ENCODE measurements at places on chromosomes 11 and 22. TPM values are rescaled to one million over a fixed set of nuclear protein-coding genes. Genes with fewer than 3 reads are reported as not detected.

PSMD13 gene
- total RNA-seq: 60.6 TPM

MAPK1 gene
- 74.2 TPM for total RNA-seq

CASP1 gene
- total RNA-seq: 52.9 TPM

KRTAP5-7 gene
- not detected for total RNA-seq

APOA5 gene
- total RNA-seq: not detected

AQP11 gene
- total RNA-seq: not detected

MMP27 gene
- not detected for total RNA-seq

ACCSL gene
- total RNA-seq: 0.15 TPM

GRCh38 chr22:42866100-42866499 lies 9.0 kb upstream of the ARFGAP3 start:
- no peak for DNase-seq

DNA sequence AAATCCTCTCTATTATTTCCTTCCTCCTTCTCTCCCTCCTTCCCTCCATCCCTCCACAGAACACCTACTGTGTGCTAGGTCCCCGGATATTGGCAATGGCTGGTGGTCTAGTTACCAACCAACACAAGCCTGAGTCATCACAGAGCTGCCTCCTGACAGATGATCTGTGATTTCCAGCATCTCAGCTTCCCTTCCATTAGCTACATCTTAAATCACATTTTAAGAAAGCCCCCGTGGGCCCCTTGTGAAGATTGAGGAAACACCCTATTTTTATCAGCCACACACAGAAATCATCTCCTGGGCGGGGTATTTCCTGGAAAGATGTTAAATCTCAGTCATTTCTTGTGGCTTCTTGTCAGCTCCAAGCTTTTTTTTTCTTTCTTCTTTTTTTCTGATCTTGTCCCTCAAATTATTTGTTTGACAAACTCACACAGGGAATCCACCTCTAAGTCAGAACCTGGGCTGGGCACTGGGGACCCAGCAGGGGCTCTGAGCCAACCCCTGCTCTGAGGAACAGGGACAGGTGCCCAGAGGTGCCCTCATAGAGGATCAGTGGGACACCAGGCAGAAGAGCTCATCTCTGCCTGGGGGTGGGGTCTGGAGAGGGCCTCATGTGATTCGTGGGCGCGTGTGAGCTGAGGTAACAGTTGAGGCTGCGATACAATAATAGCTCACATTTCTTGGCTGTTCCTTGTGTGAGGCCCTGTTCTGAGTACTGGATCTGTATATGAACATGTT lies 42.4 kb downstream of the CACNA1I start:
- no peak for DNase-seq

DNA sequence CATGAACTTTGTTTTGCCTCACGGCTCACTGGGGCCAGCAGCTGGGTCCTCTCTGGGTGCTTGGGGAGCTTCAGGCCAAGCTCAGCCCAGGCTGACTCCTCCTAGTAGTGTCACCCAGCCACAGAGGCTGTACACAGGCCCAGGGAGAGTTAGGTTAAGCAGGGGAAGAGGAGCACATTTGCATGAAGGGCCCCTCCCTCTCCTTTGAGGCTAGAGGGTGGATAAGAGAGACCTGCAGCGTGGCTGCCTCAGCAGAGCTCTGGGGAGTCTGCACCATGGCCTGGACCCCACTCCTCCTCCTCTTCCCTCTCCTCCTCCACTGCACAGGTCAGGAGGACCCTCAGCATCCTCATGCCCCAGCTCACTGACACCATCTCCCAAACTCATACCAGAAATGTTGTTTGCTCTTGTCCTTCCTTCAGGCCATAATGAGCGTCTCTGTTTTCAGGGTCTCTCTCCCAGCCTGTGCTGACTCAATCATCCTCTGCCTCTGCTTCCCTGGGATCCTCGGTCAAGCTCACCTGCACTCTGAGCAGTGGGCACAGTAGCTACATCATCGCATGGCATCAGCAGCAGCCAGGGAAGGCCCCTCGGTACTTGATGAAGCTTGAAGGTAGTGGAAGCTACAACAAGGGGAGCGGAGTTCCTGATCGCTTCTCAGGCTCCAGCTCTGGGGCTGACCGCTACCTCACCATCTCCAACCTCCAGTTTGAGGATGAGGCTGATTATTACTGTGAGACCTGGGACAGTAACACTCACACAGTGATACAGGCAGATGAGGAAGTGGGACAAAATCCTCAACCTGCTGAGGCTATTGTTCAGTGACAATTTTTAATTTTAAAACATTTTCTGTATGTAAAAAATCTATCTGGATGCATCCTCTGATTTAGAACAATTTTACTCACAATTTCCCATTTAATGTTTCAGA lies 82.4 kb upstream of the VPREB1 start:
- no peak for DNase-seq

- no peak for DNase-seq
These were observed 41.4 kb upstream of the CREB3L1 start for GRCh38 chr11:46235777-46236688.

- DNase-seq: no peak
These were observed 471.2 kb downstream of the MIAT start for GRCh38 chr22:27128461-27129085.

GRCh38 chr11:76629853-76630599 lies 40.5 kb downstream of the LRRC32 start:
- DNase-seq: no peak

DNA sequence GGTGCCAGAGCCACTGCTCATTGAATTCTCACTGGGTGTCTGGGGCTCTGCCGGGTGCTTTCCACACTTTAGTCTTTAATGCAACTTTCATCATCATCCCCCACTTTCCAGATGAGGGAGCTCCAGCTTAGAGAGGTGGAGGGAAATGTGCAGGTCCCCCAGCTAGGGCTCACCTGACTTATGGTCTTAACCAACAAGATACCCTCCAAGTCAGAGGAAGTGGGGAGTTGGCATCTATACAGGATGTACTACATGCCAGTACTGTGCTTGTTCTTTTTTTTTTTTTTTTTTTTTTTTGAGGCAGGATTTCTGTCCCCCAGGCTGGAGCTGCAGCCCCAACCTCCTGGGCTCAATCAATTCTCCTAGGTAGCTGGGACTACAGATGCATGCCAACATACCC lies 26.3 kb downstream of the C22orf42 start:
- DNase-seq: no peak

- DNase-seq: no peak
These were observed 128.3 kb downstream of the NTM start for GRCh38 chr11:131498631-131499160.

GRCh38 chr22:25404556-25404927 lies 159.9 kb upstream of the GRK3 start:
- DNase-seq: no peak

DNA sequence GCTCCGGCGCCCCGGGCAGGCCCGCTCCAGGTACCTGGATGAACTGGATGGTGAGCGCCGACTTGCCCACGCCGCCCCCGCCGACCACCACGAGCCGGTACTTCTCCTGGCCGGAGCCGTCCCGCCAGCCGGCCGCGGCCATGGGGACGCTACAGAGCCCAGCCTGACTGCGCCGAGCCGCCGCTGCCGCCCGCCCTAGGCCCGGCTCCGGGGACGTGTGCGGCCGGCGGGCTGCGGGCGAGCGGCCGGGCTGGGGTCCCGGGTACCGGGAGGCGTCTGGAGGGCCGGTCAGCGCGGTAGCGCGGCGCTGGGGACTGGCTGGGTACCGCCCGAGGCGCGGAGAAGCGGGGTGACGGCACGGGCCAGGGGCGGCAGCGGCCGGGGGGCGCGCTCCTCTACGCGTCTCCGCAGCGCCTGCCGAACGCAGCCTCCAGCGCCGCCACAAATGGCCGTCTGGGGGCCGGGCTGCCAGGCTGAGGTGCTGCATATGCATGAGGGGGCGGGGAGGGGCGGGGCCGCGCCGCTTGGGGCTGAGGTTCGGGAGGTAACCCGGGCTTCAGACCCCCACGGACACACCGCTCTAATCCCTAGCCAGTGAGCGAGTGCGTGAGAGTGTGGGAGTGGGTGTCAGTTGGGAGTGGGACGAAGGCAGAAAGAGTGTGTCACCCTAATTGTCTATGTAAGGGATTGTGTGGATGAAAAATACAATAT lies at the start of gene RRAS2:
Gene RRAS2 (minus strand): TSS at position 455 of the 711 bp plus-strand sequence. CDS start 313 bp downstream, at position 142.
- DNase-seq: peak; percentile 63

DNA sequence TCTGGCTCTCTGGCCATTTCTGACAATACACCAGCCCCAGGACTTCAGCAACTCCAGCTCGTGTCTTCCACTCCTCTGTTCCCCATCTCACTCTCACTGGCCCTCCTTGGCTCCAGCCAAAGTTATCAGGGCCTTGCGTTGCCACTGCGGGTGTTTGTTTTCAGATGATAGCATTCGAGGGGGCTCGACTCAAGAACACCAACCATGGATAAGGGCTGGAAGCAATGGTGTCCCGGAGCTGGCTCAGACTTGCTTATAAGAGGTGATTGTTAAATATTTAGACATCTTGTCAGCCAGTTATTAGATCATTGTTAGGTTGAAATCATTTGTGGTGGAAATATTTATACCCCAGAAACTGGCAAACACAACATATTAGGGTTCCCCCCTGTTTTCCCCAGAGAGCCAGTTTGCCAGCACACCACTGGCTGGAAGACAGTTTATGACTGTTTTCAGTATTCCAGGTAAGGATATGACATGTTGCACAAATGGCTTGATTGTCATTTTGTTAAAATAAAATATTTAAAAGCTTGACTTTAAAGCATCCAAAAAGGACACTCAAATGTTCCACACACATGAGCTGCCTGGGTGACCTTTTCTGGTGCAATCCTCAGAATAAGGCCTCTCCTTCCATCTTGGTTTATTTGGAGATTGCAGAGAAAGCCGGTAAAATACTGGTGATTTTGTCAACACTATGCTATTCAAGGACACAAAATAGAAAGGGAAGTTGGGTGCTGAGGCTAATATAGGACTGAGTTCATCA lies 98.3 kb downstream of the FBXO7 start:
- DNase-seq: no peak

DNA sequence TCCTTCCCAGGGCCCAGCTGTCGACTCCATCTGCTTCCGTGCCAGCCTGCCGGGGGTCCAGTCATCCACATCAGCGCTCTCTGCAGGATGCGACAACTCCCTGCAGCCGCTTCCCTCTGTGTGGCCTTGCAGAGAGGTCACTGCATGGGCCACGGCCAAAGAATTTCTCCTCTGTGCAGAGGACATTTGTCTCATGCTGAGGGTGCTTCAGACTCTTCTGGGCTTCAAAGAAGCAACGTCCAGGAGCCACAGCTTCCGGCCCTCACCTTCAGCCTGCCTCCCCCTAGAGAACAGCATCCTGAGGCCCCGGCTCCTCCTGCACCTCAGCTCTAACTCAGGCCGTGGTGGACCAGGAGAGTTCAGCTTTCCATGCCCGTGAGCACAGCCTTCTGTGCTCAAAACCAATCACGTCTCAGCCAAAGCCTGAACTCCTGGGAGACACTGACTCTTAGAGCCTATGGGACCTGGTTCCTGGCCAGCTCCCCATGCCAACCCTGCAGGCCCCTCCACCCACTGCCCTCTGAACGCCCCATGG lies 258.9 kb downstream of the BRD1 start:
- DNase-seq: no peak

DNA sequence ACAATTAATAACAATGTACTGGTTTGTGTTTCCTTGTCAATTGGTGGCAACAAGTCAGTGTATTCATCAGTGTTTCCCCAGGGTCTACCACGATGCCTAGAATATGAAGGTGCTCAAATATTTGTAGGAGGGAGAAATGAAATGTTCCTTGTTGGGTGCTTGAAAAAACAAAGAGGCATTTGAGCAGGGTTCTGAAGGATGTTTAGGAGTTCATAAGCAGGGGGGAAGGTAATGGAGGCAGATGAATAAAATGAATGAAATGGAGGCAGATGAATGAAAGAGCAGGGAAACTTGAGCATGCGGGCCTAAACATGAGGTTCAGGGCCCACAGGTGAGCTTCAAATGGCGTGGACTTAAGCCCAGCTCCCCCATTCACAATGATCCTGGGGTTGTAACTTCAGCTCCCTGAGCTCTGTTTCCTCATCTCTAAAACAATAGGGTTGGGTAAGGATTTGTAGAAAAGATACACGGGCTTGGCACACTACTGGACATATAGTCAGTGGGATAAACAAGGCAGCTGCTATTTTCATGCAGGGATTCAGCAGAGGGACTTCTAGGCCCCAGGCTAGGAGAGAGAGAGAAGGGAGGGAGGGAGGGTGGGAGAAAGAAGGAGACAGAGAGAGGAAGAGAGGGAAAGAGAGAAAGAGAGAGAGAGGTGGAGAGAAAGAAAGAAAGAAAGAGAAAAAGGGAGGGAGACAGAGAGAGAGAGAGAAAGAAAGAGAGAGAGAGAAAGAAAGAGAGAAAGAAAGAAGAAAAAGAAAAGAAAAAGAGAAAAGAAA lies 73.7 kb downstream of the MN1 start:
- DNase-seq: no peak

- no peak for DNase-seq
These were observed 13.0 kb downstream of the BCR start for GRCh38 chr22:23193196-23193827.

GRCh38 chr22:35418088-35418487 lies 18.1 kb downstream of the MCM5 start:
- no peak for DNase-seq

Measured in T-helper 17 cell (primary cell).